Amygdala (tissue), 56 donors: ENCODE measurements at places on chromosomes 2 and 18.

DNA sequence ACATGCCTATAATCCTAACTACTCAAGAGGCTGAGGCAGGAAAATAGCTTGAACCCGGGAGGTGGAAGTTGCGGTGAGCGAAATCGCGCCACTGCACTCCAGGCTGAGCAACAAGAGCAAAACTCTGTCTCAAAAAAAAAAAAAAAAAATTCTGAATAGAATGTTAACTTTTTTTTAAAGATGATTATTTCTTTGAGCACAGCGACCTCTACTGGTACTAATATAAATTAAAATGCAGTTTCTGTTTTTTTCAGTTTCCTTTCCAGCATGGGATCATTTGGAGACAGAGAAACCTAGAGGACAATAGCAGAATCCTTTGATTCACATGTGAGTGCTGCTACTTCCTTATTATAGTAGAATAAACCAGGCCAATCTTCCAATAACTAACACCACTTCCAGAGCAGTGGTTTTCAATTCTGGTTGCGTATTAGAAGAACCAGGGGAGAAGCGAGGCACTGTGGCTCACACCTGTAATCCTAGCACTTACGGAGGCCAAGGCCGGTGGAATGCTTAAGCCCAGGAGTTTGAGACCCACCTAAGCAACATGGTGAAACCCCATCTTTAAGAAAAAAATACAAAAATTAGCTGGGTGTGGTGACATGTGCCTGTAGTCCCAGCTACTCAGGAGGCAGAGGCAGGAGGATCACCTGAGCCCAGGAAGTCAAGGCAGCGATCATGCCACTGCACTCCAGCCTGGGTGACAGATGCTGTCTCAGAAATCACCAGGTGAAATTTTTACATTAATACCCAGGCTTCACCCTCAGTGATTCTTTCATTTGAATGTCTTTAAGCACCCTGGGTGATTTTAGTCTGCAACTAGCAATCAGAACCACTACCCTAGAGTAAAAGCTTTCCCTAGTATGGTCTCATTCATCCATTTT is 10.1 kb downstream of the SRSF7 start:
- DNase-seq = no peak

- DNase-seq = no peak
Observed at GRCh38 chr2:241224851-241225438, 36.5 kb downstream of the ANO7 start.

- DNase-seq = no peak
Observed at GRCh38 chr2:203361922-203362321, 33.7 kb downstream of the ABI2 start.

GRCh38 chr2:12967804-12968203 is 251.1 kb downstream of the TRIB2 start:
- DNase-seq = no peak

DNA sequence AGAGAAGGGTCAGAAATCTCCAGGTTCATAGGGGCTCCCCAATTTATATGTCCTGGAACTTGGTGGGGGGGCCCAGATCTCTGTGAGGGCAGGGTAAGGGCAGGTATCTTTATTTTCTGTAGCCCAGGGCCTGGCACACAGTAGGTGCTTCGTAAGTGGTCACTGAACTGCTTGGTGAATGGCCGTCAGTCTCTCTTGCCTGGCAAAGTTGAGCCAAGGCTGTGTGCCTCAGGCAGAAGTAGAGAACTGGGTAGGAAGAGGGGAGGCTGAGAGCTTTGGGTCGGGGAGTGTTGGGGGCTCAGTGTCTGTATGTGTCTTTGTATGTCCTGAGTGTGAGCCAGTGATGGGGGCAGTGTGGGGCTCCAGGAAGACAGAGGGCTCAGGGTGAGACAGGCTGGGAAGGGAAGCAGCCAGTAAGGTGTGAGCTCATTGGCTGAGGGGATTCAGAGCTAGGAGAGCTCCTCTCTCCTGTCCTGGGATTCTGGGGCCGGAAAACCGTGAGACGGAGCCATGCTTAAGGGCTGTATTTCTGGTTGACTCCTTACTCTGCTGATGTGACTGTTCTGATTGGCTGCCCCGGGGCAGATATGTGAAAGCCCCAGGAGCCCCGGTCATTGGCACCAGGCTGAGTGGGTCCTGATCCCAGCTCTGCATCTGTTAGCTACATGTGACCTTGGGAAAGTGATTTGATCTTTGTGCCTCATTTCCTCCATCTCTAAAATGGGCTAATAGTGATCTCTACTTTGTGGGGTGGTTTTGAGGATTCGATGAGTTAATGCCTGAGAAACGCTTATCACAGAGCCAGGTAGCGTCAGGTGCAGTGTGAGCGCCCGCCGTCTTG is 30.3 kb downstream of the STEAP3 start:
- DNase-seq = no peak

DNA sequence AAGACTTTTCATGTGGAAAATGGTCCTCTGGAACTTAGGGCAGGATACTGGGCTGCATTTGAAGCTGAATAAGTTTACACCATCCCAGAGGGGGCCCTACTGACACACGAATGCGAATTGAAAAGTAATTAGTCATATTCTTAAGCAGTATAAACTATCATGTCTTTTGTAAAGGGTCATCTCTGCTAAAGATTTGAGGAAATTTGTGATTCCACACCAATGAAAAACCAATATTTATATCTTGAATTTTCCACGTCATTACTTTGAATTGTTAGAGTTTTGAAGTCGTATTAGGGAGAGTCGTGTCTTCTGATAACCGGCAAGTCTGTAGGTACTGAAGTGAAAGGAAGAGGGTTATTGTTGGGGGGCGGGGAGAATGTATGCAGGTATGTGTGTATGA is 4.1 kb upstream of the OTX1 start:
- DNase-seq = no peak

GRCh38 chr18:76462326-76462694 is 32.7 kb downstream of the ZNF516 start:
- DNase-seq = no peak

- no peak for DNase-seq
Observed at GRCh38 chr2:204234248-204234647, 297.7 kb downstream of the ICOS start.

DNA sequence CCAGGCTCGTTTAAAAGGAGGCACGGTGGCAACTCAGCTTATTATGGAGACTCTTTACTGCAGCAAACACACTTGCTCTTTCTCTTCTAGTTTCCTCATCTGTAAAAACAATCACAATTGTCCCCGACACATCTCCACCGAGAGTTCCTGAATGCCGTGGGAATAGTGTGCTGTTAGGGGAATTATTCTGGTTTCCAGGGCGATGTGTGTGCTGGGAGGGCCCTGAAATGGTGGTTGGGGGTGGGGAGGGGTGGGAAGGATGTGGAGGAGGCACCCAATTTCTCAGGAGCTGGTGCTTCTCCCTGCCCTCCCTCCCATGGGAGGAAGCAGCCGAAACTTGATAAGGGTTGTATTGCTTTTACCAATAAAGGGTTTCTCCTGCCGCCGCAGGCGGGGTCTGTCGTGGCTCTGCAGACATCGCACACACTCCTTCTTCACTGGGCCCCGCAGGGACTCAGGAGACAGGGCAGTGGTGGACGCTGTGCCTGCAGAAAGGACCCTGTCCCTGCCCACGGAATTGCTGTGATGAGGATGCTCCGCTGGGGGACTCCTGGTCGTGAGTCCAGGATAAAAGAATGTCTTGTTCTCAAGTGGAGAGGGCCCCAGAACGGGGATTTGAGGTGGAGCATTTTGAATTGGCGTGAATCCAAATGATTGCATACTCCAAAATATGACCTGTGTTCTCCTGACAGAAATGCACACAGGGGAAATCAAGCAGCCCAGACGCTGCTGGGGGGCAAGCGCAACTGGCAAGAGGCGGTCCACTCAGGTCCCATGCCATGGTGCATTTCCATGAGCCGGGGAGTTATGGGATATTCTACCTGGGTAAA is 119.2 kb downstream of the ACKR3 start:
- no peak for DNase-seq

DNA sequence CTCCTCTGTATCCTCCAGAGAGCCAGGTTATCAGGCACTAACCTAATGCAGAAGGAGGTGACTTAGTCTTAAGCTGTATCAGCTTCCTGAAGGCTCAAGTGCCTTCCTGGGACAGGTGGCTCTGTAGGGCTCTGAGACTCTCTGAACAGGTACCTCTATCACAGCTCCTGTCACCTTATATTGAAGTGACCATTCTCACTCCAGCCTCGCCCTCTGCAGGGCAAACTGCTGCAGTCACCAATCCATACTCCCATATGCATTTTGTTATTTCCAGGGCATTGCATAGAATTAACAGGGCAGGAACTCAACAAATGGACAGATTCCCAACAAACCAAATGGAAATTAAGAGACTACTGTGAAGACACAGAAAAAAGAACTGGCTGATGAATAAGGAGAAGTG is 203.0 kb upstream of the REV1 start:
- no peak for DNase-seq

- DNase-seq = no peak
Observed at GRCh38 chr2:236903978-236904377, 181.7 kb upstream of the COPS8 start.

- DNase-seq = no peak
Observed at GRCh38 chr2:223457301-223457700, 144.9 kb downstream of the SCG2 start.

GRCh38 chr2:108266218-108266617 is 22.5 kb upstream of the SULT1C2 start:
- no peak for DNase-seq

DNA sequence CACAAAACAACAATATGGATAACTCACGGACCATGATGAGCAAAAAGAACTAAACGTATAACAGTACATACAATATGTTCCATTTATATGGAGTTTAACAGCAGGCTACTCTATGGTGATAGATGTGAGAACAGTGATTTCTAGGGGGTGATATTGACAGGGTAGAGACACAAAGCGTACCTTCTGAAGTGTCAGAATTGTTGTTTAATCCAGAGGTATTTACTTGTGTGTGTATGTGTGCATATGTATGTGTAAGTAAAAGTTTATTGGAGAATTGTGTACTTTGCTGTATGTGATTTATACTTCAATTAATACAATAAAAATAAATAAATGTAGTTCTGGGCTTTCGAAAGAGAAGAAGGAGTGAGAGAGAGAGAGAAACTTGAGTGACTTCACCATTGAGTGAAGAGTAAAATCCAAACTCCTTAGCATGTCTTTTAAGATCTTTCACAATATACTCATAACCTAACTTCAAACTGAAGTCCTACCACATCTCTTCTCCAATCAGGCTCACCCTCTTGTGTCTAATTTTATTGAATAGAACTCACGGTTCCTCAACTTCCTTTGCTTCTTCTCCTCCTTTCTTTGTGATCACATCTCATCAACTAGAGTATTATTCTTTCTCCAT is 126.0 kb upstream of the KLF7 start:
- DNase-seq = no peak

DNA sequence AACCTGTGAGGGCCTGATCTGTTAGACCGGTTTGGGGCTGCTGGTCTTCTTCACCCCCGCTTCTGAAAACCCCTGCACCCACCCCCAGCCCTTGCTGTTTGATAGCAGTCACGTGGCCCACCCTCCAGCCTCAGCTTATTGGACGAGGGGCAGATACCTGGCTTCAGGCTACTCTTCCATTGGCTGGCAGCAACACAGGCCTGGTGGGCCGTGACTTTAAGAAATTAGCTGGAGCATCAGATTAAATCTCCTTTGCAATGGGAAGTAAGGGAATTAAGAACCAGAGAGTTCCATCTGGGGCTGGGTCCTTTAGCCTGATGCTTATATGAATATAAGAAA is 107.3 kb downstream of the KLHL29 start:
- no peak for DNase-seq

DNA sequence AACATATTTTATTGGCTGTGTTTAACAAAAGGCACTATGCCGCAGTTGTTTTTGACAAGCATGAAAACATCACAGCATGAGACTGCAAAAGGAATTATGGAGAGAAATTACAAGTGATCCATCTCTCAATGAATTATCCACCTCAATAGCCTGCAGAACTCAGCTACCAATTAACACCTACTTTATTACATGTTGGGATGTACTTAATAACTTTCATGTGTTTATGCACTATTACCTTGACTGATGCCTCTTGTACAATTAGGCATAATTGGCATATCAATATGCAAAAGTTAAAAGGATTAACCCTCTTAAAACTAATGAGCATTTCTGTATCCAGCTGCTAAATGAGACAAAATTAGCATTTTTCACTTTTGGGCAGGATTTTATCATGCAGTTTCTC is 27.8 kb downstream of the ARHGAP15 start:
- no peak for DNase-seq

DNA sequence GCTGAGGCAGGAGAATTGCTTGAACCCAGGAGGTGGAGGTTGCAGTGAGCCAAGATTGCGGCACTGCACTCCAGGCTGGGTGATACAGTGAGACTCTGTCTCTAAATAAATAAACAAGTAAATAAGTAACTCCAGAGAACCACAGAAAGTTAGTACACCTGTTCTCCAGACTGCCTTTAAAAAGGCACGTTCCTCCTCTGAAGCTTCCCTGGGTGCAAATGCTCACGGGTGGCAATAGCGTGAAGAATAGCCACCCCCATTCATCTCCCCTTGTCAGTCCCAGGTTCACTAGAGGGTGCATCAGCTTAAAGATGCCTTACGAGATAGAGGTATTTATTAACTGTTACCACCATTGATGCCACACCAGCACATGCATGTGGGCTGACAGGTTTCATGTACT is 64.3 kb upstream of the RTN4 start:
- no peak for DNase-seq

DNA sequence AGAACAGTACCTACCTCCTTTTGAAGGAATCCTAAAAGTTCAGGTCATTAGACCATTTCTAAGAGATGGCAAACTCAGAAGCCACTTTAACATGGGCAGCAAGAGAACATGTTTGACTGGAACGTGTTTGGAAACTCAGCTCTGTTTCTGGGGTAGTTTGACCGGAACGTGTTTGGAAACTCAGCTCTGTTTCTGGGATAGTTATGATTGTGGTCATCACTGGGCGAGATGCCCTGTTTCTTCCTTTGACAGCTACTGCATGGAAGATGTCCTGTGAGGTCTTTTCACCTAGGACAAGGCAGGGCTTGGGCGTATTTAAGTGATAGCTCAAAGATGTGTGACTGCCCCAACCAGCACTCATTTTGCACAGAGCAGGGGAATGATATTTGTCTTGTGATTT is 19.9 kb upstream of the SERPINB13 start:
- no peak for DNase-seq

GRCh38 chr2:9261231-9261883 is 54.7 kb downstream of the ASAP2 start:
- DNase-seq = no peak

DNA sequence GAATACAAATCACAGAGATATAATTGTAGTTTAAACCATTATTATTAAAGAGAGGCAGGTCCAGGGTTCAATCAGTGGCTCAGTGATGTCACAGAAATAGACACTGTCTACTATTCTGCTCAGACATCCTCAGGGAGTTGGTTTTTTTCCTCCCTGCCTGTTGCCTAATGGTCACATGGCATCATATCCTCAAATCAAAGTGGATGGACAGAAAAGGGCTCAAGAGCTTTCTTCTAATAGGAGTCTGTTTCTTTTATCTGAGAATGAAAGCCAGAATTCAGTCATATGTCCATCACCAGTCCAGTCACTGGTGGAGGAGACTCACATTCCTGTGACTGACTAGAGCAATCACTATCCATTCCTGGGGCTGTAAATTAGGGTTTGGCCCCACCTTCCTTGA is 27.9 kb upstream of the EPC2 start:
- no peak for DNase-seq

- no peak for DNase-seq
Observed at GRCh38 chr2:241364781-241365180, 8.7 kb downstream of the FARP2 start.

- no peak for DNase-seq
Observed at GRCh38 chr2:229519655-229520430, 194.5 kb downstream of the DNER start.
